ENCODE measurements at places on chromosomes 3 and 15.

- DNase-seq: no peak
These were observed at the start of gene CSPG5 for GRCh38 chr3:47578691-47579632. CSPG5 (minus strand) TSS chr3:47578865; CDS start chr3:47578693, 172 bp downstream.

GRCh38 chr3:122004991-122005565 lies 17.0 kb downstream of the ILDR1 start:
- DNase-seq: no peak

GRCh38 chr3:194691481-194692283 lies 6.0 kb downstream of the FAM43A start:
- no peak for DNase-seq

DNA sequence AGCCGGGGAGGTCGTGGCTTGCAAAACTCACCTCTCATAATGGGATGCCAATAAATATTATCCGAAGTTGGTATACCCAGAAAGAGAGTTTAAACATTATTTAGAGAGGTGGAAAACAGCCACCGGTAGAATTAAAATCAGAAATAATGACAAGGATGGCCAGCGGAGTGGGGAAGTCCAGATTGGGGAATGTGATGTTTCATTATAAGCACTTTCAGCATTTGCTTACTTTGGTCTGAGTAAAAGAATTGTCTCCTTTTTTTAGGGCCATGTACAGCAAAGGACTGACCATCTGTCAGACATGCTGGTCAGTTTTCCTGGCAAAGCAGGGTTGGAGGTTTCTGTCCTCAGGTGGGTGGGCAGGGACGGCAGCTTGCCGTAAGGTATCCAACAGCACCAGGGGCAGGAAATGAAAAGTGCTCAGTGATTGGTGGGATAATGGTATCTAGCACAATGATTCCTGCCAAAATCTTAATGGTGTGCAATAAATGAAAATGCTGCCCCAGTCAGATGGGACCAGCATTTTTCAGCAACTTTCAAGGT lies 24.3 kb downstream of the APBA2 start:
- no peak for DNase-seq

DNA sequence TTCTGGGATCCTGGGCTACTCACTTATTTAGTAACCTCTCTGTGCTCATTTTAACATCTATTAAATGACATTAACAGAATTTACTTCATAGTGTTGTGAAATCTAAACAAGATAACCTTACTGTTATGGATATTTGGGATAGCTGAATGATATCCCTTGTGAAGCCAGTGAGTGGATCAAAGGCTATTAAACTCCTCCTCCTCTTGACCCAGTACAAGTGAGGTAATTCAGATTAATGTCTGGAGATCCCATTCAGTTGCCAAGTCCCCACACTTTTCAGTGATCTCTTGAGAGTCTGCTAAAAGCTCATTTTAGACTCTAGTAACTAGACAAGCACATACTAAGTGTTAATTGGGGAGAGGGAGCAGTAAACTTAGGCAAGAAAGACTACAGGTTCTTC lies 2.5 kb upstream of the ANKRD28 start:
- DNase-seq: no peak

- no peak for DNase-seq
These were observed 46.3 kb upstream of the EIF3J start for GRCh38 chr15:44490622-44491021.

- no peak for DNase-seq
These were observed 539.4 kb downstream of the IGSF11 start for GRCh38 chr3:118495206-118495605.

DNA sequence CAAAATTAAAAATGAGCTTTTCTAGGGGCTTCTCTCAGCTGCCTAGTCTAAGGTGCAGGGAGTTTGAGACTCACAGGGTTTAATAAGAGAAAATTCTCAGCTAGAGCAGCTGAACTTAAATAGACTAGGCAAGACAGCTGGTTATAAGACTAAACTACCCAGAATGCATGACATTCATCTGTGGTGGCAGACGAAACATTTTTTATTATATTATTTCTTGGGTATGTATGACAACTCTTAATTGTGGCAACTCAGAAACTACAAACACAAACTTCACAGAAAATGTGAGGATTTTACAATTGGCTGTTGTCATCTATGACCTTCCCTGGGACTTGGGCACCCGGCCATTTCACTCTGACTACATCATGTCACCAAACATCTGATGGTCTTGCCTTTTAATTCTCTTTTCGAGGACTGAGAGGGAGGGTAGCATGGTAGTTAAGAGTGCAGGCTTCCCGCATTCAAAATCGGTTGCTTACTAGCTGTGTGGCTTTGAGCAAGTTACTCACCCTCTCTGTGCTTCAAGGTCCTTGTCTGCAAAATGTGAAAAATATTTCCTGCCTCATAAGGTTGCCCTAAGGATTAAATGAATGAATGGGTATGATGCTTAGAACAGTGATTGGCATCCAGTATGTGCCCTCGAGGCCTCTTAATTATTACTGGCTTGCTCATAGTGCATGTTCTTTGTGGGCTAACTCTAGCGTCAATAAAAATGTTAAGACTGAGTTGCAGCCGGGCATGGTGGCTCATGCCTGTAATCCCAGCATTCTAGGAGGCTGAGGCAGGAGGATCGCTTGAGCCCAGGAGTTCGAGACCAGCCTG lies 984 bp downstream of the CCR5 start:
- DNase-seq: no peak

GRCh38 chr15:75745305-75745704 lies 32.7 kb upstream of the CSPG4 start:
- no peak for DNase-seq

GRCh38 chr15:68372291-68372811 lies 59.6 kb downstream of the ITGA11 start:
- DNase-seq: no peak

- DNase-seq: no peak
These were observed 22.1 kb downstream of the HOMER2 start for GRCh38 chr15:82930461-82930860.

DNA sequence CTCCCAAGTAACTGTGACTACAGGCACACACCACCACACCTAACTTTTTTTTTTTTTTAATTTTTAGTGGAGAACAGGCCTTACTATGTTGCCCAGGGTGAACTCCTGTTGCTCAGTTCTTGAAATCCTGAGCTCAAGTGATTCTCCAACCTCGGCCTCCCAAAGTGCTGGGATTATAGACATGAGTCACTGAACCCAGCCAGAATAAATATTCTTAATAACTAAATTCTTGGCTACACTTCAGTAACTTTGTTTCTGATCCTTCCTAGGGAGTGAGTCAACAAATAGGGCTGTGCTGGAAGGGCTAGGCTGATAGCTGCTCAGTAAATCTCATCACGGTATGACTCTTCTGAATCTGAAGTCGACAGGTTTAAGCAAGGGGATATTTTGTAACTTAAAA lies 56.6 kb downstream of the P3H2 start:
- DNase-seq: no peak

DNA sequence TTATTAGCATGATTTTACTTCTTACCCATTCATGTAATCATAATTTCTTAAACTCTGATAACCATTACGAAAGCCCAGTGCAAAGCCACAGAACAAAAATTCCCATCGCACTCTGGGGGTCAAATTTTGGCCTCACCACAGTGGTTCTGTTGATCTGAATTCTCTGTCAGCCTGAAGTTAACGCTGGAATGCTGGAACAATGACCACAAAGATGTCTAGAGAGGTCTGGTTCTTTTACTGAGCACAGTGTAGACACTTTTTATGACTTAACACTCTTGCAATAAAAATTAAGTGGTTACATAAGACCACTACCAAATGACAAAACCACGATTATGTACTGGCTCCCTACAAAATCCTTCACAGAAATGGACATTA lies 94.7 kb downstream of the PDZRN3 start:
- no peak for DNase-seq

- DNase-seq: no peak
These were observed 17.4 kb upstream of the STARD5 start for GRCh38 chr15:81341351-81341750.

- DNase-seq: peak; percentile 42
These were observed 36.8 kb downstream of the TRANK1 start for GRCh38 chr3:36907911-36908646.

DNA sequence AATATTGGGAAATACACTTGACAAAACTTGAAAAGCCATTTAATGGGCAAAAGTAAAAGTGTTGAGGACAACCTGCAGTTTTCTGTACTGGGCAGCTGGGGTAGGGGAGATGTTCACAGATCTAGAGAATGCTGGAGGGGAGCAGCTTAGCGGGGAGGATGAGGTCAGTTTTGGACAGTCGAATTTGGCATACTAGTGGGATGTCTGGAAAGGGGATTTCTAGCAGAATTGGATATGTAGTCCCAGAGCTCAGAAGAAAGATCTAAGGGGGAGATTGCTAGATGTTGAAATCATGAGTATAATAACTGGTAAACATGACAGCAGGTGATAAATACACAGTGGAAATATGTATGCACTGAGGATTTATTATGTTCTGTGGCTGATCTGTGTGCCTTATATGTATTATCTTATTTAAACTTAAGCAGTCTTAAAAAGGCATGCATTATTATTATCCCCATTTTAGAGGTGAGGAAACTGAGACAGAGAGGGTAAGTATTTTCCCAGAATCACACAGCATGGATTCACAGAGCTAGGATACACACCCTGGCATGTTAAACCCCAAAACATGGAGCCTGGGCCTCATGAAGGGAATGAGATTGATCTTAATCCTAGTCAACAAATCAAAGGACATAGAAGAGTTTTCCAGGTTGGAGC lies 42.7 kb downstream of the TLNRD1 start:
- DNase-seq: no peak

DNA sequence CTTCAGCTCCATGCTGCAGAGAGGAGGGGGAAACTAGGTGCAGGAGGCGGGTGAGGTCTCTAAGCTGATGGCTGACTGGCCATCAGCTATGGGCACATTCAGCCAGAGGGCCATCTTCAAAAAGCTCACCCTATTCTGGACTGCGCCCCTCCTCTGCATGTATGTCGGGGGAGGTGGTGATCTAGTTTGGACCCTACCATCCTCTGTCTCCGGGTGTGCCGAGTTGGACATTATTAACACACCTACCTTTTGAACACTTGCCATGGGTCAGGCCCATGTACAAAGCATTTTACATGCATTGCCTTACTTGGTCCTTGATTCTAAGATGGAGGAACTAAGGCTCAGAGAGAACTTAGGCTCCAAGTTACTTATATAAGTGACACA lies 1.4 kb downstream of the NISCH start:
- DNase-seq: no peak

GRCh38 chr3:51814034-51814433 lies 35.0 kb upstream of the IQCF6 start:
- no peak for DNase-seq

DNA sequence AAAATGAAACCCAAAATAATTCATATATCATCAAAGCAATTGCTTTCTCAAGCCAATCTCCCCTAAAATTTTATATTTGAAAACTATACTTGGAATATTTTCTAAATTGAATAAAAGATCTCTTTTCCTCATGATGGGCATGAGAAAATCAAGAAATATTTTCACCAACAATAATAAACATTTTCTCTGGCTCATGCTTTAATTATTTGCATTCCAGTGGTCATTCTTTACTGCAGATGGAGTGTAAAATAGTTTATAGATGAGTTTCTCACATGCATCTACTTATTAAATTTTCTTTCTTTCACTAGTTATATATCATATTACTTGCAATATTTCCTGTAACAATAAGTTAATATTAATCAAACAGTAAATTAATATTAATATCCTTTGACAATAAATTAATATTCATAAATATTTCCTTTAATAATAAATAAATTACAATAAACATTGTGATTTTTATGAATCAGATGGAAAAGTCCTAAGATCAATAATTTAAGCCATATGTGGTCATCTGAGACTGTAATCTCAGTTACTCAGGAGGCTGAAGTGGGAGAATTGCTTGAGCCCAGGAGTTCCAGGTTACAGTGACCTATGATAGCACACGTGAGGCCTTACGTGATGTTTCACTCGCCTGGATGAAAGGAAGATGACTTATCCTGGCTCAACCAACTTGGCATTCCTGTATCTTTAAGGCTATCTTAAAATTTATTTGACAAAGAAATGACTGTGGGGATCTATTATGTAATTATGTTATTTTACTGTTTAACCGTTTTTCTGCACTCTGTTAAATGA lies 958.8 kb downstream of the ZPLD1 start:
- no peak for DNase-seq

- DNase-seq: no peak
These were observed 313.9 kb upstream of the NR2E3 start for GRCh38 chr15:71496336-71496955.

DNA sequence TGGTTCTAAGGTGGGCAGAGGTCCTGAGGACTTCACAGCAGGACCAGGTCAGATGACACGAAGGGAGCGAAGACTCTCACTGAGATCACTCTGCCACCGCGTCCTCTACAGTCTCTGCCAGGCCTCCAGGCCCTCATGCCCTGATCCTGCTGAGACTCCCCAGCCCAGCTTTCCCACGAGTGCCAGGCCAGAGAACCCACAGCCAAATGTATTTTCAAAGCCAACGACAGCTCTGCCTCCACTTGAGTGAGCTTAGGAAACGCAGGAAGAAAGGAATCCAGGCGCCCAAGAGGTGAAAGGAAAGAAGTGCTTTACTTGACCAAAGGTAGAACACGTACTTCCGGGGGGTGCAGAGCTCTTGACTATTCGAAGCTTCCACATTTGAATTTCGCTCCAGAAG lies 275.0 kb downstream of the XXYLT1 start:
- no peak for DNase-seq

DNA sequence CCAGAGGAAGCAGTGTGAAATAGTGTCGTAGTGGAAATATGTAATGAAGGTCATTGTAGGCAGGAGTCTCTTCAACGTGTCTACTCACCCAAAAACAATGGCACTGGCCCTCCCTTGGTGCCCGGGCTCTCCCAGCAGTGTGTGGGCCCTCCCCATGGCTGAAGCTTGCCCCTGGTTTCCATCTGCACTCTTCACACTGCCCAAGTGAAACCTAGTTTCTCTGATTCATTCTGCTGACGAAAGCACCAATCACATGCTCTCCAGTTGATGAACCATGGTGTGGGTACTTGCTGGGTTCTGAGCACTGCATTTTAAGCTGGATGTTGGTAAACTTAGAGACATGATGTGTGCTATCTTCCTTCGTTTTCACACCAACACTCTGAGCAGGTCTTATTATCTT lies 61.0 kb upstream of the AGBL1 start:
- no peak for DNase-seq

- DNase-seq: no peak
These were observed 25.9 kb upstream of the LRRC34 start for GRCh38 chr3:169838511-169839030.

DNA sequence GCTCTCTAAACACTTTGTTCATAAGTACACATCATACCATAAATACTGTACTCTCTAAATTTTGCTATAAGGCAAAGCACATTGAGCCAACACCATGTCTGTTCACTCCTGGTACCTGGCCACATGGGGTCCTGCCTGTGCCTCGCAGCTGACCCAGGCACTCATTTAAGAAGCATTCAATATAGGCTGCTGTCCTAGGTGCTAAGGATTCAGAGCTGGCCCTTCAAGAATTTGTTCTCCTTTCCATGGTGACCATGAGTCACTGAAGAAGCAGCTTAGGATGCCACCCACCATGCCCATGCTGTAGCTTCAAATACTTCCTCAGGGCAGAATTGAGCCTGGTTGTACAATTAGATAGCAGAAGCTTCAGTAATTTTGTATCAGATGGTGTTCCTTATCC lies 119.2 kb upstream of the ZBED2 start:
- no peak for DNase-seq

- DNase-seq: no peak
These were observed 14.0 kb upstream of the TOPBP1 start for GRCh38 chr3:133675631-133676335.

- no peak for DNase-seq
These were observed 121.9 kb downstream of the BBX start for GRCh38 chr3:107644631-107645030.

- DNase-seq: no peak
These were observed 130.2 kb upstream of the UMPS start for GRCh38 chr3:124599779-124600693.

- DNase-seq: no peak
These were observed 43.8 kb upstream of the SLC6A6 start for GRCh38 chr3:14358426-14359211.
